Karpas-422 (cell line): ENCODE measurements at places on chromosomes 4 and X. TPM values are rescaled to one million over a fixed set of nuclear protein-coding genes. Genes with fewer than 3 reads are reported as not detected.

- DNase-seq: no peak
- H3K4me1 ChIP-seq: peaks cover 26% of the 10 kb centered on the region
- H3K36me3 ChIP-seq: peaks cover 24% of the 10 kb centered on the region
- H3K27ac ChIP-seq: no peak overlapping the region
- H3K4me3 ChIP-seq: no peak overlapping the region
These were observed 47.5 kb upstream of the STS start for GRCh38 chrX:7100022-7100421.

DNA sequence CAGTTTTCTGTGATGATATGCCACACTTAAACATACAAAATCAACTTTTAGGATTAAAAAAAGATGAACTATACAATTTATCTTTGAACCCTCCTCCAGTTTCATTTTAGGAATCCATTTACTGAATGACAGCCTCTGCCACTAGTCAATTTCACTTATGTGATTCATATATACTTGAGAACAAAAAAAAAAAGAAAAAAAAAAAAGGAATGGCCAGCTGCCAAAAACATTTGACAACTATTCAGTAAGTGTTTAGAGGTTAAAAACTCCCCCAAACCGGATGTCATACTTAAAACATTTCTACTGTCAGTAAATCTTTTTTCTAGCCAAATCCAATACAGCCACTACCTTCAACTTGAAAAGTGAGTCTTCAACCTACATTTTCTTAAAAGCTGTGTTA lies 266.7 kb upstream of the MAGEB2 start:
- no peaks in the 10 kb centered on the region for H3K4me1 ChIP-seq
- no peaks in the 10 kb centered on the region for H3K27me3 ChIP-seq
- no peaks in the 10 kb centered on the region for H3K36me3 ChIP-seq
- H3K4me3 ChIP-seq: no peak overlapping the region

DNA sequence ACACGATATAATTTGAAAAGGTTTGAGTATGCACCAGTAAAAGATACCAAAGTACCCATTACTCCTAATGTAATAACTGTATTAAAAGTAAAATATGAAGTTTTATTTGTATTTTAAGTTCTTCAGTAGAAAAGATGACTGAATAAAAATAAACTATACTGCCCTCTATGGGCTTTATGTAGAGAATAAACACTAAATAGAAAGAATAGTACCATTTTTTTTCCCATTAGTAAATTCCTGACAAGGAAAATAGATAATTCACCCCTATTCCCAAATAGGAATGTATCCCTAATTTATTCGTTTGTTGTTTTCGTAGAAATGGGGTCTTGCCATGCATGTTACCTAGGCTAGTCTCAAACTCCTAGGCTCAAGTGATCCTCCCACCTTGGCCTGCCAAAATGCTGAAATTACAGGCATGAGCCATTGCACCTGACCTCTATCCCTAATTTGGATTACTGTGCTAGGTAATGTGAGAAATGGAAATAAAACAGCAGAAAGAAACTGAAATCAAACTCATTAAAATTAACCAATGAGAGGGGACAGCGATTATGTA lies 73.6 kb upstream of the COX18 start:
- peaks cover 79% of the 10 kb centered on the region for H3K36me3 ChIP-seq
- no peak overlapping the region for H3K4me3 ChIP-seq
- no peak for DNase-seq
- H3K27me3 ChIP-seq: no peaks in the 10 kb centered on the region

Gene MRPS18C
- total RNA-seq: 10.4 and 24.8 TPM in 2 replicates

Gene GPC3
- not detected in 2 replicates for total RNA-seq

GRCh38 chrX:105101378-105101777 lies 119.1 kb downstream of the TEX13A start:
- H3K27ac ChIP-seq: no peak overlapping the region
- H3K27me3 ChIP-seq: no peaks in the 10 kb centered on the region
- H3K36me3 ChIP-seq: no peaks in the 10 kb centered on the region
- no peak for DNase-seq
- H3K4me1 ChIP-seq: no peaks in the 10 kb centered on the region

DNA sequence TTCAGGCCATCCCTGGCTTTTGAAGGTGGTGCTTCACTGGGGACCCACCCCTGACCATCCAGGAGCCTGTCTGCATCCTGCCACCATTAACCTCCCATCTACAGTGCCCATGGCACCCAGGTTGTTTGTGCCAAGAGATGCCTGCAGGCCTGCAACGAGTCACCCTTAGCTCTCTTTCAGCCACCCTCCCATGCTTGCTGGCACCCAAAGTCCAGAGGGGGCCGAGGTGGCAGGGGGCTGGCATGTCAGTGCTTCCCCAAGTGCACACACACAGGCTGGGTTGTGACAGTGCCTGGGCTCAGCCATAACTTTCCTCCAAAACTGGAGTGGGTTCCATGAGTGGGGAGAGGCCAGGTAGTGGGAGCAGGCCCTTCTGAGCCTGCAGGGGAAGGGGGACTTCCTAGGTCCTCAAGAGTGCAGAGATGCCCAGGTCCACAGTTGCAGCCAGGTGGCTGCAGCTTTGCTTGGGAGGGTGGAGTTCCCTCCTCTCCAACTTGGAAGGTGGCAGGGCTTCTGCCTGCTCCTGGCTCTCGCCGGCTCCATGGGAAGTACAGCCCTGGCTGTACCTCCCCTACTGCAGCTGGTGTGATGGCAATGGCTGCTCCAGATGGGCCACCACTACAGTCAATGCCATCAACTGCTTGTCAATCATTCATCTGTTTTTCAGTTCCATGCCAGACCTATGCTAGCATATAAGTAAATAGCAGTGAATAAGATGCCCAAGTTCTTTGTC lies 235.9 kb upstream of the GIMD1 start:
- no peak for DNase-seq
- no peak overlapping the region for H3K27ac ChIP-seq
- H3K4me1 ChIP-seq: no peaks in the 10 kb centered on the region

GRCh38 chr4:182206266-182206665 lies 36.9 kb upstream of the TENM3 start:
- DNase-seq: no peak
- no peaks in the 10 kb centered on the region for H3K4me1 ChIP-seq

Gene XAGE1A
- not detected in 2 replicates for total RNA-seq

DNA sequence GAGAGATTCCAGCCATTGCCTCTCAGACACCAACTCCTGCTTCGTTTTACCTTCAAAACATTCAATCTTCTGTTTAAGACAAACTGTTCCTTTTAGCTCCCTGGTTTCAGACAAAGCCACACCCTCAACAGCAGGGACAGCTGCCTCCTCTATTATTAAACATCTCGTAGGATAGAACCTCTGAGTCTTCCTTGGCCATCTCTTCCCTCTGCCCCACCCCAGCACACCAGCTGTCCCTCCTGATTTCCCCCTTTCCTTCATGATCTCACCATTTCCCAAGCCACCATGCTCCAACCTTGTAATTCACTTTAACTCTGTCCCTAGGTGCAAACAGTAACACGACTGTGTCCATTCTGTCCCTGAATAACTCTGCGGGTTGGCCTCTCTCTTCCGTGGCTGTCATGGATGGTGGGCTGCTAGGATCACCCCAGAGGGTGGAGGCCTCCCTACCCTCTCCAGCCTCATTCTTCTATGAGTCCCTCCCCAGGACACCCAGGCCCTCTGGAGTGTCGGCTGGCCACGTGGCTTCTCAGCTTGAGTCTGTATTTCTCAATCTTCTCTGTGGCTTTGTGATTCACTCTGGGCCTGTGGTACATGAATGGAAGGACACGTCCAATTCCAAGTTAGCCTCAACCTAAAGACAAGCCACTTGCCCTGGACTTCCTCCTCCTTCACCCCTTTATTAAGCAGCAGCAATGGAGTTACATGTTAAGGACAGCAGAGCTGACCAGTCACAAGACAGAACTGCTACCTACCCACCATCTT lies 349.9 kb downstream of the FBXW7 start:
- no peak for DNase-seq
- no peaks in the 10 kb centered on the region for H3K36me3 ChIP-seq
- no peaks in the 10 kb centered on the region for H3K27me3 ChIP-seq
- no peaks in the 10 kb centered on the region for H3K4me1 ChIP-seq
- no peak overlapping the region for H3K27ac ChIP-seq

- H3K4me3 ChIP-seq: no peak overlapping the region
- H3K27ac ChIP-seq: no peak overlapping the region
- no peak for DNase-seq
- H3K4me1 ChIP-seq: no peaks in the 10 kb centered on the region
- no peaks in the 10 kb centered on the region for H3K27me3 ChIP-seq
- H3K36me3 ChIP-seq: no peaks in the 10 kb centered on the region
These were observed 44.3 kb downstream of the TSPAN5 start for GRCh38 chr4:98614094-98614493.

- DNase-seq: no peak
- H3K4me3 ChIP-seq: no peak within 1 kb of the TSS
- H3K4me1 ChIP-seq: peaks cover 3% of the 10 kb centered on the region; the same call in 1 of the 2 replicates
- no peaks in the 10 kb centered on the region for H3K36me3 ChIP-seq
These were observed at the start of gene TAF7L for GRCh38 chrX:101290957-101291603. TSS of gene TAF7L (minus strand) at chrX:101291334. CDS start at chrX:101287543, 3,791 bp downstream.

DNA sequence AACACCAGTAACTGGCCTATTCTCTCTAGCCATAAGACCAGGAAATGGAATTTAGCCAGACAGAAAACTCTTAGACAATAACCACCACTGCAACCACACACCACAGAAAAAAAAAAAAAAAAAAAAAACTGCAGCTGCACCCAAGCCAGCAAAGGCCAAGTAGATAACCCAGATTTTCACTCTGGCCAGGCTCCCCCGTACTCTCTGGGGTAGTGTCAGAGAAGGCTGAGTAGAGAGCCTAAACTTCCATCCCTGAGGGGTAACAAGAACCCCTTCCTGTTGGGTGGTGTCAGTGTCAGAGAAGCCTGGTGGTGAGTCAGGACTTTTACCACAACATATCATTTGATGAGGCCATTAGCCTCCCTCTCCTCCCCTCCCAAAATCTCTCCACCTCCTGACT lies 5.6 kb upstream of the DLG3 start:
- H3K27me3 ChIP-seq: no peaks in the 10 kb centered on the region
- peak; percentile 38 for DNase-seq
- peaks cover 16% of the 10 kb centered on the region for H3K4me1 ChIP-seq
- no peak overlapping the region for H3K27ac ChIP-seq
- H3K4me3 ChIP-seq: no peak overlapping the region
- no peaks in the 10 kb centered on the region for H3K36me3 ChIP-seq

Gene UGT2B7
- total RNA-seq: not detected in 2 replicates

DNA sequence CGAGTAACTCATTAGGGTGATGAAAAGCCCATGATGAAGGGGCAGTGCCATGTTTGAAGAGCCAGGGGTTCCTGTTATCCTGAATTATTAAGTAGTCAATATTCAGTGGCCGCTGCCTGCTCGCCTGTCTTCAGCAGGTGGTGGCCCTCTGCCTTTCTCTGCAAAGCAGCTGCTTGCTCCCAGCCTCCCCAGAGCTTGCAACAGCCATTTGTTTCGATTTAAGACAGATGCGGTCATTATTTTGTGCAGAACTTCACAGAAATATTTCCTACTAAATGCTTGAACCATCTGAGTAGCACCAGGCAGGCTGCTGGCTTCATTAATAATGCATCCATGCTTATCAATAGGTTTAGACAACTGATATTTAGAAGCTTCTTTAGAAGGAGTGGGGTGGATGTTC lies 104.3 kb upstream of the TTC29 start:
- no peak for DNase-seq
- H3K27me3 ChIP-seq: 0 out of 2 replicates have a peak, but pooled peaks cover 2% of the 10 kb centered on the region
- H3K4me3 ChIP-seq: no peak overlapping the region
- no peaks in the 10 kb centered on the region for H3K36me3 ChIP-seq

Gene VCX3B
- total RNA-seq: not detected in 2 replicates

- H3K27ac ChIP-seq: no peak overlapping the region
- H3K27me3 ChIP-seq: no peaks in the 10 kb centered on the region
- peaks cover 6% of the 10 kb centered on the region for H3K4me1 ChIP-seq
These were observed 9.2 kb upstream of the ABLIM2 start for GRCh38 chr4:8167815-8168214.

Gene CC2D2A
- not detected in 2 replicates for total RNA-seq

Gene CABS1
- not detected in 2 replicates for total RNA-seq

Gene FREM3
- not detected in 2 replicates for total RNA-seq

DNA sequence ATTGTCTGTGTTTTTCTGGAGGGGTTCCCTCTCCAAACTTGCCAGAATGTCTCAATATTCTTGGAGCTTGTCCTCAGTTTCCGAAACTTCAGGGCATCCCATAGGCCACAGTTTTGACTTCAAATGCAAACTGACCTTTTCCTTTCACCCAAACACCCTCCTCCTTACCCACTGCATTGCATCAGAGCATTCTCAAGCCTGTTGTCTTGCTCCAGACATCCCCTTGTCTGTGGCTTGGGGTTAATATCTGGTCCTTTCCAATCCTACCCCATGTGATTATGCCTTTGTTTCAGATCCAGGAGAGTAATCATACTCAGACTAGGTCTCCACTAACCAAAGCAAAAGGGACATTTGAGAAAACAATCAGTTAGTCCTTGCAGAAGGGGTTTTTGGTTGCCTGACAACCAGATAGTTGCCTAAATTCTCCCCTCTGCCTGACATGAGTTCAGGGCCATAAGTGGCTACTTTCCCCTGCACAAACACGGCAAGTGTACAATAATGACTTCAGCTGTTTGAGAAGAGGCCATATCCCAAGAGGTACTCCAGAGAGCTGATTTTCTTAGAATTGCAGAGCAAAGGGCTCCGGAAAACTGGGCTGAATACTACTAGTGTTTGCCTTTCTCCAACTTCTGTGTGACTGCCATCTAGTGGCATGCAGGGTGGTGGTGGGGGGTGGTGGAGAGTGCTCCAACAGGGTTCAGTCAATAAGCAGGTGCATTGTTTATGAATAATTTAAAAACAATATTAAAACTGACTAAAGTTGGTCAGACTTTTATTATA lies 130.2 kb downstream of the CHRDL1 start:
- no peaks in the 10 kb centered on the region for H3K27me3 ChIP-seq
- H3K27ac ChIP-seq: no peak overlapping the region
- peak; percentile 80 for DNase-seq
- no peaks in the 10 kb centered on the region for H3K4me1 ChIP-seq
- no peaks in the 10 kb centered on the region for H3K36me3 ChIP-seq
